ENCODE measurements at places on chromosomes 13 and 19. TPM values are rescaled to one million over a fixed set of nuclear protein-coding genes. Genes with fewer than 3 reads are reported as not detected.

PNMA8A gene
- 14.1 TPM for total RNA-seq

KIR2DL4 gene
- not detected for total RNA-seq

POGLUT2 gene
- total RNA-seq: 78.8 TPM

KLF2 gene
- 1.3 TPM for total RNA-seq

PNMA8B gene
- 0.81 TPM for total RNA-seq

ZNF506 gene
- 14.5 TPM for total RNA-seq

PSG3 gene
- not detected for total RNA-seq

RYR1 gene
- total RNA-seq: 0.13 TPM

KCNRG gene
- total RNA-seq: 0.33 TPM

ZNF835 gene
- total RNA-seq: 0.65 TPM

ATP4B gene
- not detected for total RNA-seq

PROZ gene
- total RNA-seq: not detected

GSK3A gene
- 25.6 TPM for total RNA-seq

MAG gene
- total RNA-seq: 0.25 TPM

CYP2F1 gene
- total RNA-seq: not detected

COQ8B gene
- total RNA-seq: 34.1 TPM

CCL25 gene
- total RNA-seq: not detected

TSPAN16 gene
- total RNA-seq: not detected

N4BP2L2 gene
- 18.3 TPM for total RNA-seq

LILRA5 gene
- not detected for total RNA-seq
